NCI-H1092 (cell line): ENCODE measurements at places on chromosomes 2 and 18.

DNA sequence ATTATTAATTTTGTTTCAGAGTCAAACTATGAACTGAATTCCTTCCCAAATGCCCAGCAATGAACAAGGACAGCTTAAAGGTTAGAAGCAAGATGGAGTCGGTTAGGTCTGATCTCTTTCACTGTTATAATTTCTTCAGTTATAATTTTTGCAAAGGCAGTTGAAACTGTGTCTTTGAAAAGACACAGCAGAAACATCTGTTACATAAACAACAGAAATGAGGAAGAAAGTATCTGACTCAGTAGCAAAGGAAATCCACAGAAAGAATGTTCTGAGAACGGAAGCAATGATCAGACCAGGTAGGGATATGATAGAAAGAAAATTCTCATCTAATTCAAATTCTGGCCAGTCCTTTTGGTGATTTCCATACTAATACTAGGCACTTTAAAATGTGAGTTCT is 5.2 kb upstream of the RMC1 start:
- no peak for DNase-seq

DNA sequence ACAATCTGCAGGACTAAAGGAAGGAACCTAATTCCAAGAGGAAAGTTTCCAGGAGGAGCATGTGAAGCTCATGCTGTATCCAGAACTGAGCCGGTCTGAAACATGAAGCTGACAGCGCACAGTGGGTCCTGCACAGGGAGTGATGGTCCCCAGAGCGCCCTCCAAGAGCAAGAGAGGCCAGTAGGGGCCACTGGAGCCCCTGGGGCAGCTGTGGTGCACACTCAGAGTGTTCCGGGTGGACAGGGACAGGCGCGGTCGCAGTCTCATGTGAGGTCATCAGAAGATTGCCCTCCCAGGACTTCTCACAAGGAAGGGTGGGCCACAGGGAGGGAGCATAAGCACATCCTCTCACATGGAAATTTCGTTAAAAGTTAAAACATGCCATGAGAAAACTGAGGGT is 355.9 kb downstream of the EIPR1 start:
- DNase-seq = no peak

DNA sequence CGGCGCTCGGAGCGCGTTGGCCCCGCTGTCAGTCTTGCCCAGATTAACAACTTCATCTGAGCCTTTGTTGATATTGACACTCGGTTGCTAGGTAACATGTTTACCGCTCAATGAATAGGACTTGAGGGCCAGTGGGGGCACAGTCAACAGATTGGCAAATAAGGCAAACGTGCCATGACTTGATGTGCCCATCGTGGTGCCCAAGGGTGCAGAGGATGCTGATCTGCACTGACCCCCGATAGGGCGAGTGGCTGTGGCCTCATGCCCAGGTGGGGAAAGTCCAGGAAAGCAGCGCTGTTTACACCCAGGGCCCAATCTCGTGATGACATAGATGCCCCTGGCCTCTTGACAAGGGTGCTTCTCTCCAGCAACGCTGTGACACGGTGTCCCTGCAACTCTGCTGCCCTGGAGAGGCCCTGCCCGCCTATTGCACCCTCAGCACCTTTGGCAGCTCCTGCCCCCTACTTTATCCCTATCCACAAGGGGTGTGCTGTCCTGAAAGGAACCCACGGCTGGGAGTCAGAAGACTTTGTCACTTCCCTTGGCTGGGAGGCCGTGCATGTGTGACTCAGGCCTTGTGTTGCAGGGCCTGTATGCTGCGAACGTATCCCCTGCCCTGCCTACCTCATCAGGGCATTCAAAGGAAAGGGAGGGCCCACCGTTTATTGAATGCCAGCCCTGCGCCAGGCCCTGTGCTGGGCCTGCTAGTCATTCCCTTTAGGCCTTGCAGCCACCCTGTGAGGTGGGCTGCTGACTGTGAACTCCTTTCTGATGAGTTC is 158.0 kb downstream of the INHBB start:
- DNase-seq = no peak

DNA sequence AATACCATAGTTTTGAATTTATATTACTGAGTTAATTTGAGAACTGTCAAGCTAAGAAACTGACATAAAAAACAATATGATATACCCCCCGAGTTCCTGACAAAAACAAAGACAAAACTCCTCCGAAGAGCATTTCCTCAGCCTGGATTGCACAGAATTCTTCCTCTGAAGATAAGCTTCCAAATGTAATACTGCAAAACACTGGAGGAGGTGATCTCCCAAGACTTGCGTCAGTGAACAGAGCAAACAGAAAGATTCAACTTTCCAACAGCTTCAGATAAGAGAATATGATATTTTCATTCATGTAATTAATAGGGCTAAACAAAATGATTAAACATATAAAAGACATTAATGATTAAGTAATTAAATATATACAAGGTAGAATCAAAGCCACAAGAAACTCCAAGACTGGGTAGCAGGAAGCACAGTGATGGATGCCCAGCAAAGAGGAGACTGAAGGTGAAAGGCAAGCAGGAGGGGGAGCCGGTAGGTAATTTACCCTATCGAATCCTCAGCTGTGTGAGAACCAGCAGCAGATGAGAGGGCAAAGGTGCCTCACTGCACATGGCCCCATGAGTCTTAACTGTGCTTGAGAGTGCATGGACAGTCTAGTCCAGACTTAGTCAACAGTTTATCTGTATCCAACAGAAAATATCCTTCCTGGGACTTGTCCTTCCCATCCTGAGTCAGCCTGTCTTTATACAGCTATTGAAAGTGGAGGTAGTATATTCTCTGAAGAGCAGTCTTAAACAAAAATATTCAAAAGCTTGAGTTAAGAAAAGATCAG is 18.3 kb upstream of the SERPINB3 start:
- DNase-seq = no peak

DNA sequence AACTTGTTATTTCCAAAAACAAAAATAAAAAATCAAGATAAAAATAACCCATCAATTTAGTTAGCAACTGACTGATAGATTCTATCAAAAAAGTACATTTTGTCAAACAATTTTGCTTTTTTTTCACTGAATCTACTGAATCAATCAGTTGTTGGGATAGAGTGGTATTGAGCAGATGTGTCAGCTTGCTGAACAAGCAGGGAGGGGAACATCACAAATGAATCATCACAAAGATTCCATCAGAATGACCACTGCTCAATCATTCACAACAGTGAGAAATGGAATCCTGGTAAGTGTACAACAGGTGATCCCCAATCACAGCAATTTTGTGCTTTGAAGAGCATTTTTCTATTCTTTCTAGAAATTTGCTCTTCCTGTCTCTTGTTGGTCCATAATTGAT is 12.3 kb upstream of the SLC14A2 start:
- no peak for DNase-seq

DNA sequence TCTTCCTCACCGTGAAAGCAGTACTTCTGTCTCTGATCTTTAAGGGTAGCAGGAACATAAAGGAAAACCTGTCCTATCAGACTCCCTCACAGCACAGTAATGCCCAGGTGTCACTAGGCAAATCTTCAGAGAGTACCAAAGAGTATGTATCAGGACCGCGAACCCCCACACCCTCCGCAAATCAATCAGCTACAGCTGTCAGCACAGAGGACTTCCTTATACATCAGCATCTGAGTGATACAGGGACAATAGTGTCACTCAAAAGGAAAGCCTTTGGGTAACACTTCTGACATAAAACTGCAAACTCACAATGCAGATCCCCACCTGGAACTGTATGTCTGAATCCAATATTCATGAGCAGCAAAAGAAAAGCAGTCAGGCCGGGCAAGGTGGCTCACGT is 2.6 kb downstream of the AFG3L2 start:
- DNase-seq = no peak

DNA sequence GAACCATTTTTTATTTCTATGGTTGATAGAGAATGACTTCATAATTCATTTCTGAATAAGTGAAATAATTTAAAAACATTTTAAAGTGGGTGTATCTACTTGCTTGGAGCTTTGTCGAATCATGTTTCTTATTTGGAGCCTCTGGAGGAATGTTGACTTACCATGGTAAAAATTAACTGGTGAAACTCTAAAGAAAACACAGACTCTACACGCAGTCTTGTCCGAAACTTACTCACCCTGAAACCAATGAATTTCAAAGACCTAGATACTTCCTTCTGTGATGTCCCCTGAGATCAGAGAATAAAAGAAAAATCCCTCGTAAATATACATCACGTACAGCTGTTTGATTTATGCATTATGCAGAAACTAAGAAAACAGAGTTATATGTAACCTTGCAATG is 665.2 kb upstream of the NRXN1 start:
- DNase-seq = no peak

DNA sequence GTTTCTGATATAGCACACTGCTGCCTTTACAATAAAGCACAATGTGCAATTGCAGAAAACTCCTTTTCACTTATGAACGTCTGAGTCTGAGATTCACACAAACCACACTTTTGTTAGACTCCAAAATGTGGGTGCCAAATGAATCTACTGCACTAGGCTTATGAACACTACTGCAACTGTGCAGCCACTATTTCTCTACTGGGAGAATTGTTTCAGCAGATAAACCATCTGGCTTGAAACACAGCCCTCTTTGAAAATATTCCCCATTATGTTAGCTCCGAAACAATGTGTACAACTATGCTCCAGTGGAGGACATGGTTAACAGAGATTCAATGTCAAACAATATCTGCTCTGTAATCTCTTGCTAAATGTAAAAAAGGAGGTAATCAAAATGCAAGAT is 188.7 kb upstream of the ZEB2 start:
- no peak for DNase-seq

DNA sequence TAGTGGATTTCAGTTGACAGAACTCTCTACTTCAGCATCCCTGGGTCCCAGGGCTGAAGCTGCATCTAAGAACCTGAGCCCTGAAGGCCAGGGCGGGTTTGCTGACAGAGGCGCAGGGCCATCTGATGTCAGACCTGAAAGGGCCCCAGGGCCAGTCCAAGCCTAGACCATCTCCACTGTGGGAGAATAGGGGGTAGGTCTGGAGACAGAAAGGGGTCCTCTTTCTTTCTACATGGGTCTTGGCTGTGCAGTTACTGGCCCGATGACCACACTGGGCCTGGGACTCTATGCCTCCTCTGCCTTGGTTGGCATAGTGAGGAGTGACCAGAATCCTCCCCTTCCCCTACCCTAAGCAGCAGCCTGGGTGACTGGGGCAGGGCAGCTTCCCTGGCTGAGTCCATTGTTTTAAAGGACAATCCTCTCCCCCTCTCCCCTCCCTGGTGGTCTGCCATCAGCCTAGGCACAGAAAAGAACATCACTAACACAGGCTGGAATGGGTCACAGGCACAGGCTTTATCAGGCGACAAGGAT is 34.5 kb downstream of the HS1BP3 start:
- DNase-seq = no peak

DNA sequence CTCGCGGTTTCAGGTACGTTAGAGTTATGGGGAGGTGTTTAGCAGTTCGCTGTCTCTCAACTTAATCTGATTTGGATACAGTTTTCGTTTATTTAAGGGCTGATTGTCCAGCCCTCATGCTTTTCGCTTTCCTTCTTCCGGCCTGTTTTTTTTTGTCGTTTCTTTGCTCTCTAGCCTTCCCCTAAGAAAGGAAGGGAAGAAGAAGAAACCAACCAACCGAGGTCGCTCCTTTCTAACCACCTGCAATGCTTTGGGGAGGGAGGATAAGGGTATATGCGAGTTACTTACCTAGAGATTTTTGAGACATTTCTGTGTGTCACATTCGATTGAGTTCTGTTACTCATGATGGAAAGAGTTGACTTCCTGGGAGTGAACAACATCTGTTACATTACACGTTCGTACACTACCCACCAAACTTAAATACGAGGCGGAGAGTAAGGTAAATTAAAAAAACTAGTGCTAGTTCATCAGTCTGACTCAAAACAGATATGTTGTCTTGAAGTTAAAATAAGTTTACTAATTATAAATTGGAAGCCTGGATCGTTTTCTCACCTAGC is 918 bp downstream of the EIF5B start:
- DNase-seq = no peak

- DNase-seq = no peak
Measured at GRCh38 chr18:12305930-12306629, 2.0 kb upstream of the TUBB6 start.

GRCh38 chr2:195559431-195559914 is 97.6 kb upstream of the SLC39A10 start:
- DNase-seq = no peak

- DNase-seq = peak; percentile 17
Measured at GRCh38 chr2:72893594-72894319, 6.5 kb downstream of the SPR start.

DNA sequence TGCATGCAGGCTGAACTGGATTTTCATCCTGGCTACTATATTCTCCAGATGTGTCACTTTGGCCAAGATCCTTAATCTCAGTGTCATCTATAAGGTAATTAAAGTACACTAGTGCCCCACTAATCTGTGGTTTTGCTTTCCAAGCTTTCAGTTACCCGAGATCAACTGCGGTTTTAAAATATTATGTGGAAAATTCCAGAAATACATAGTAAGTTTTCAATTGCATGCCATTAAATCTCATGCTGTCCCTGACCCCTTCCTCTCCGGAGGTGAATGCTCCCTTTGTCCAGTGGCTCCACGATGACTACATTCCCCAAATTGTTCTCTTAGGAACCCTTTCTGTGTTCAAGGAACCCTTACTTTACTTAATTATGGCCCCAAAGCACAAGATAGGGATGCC is 5.3 kb upstream of the TYMS start:
- no peak for DNase-seq

DNA sequence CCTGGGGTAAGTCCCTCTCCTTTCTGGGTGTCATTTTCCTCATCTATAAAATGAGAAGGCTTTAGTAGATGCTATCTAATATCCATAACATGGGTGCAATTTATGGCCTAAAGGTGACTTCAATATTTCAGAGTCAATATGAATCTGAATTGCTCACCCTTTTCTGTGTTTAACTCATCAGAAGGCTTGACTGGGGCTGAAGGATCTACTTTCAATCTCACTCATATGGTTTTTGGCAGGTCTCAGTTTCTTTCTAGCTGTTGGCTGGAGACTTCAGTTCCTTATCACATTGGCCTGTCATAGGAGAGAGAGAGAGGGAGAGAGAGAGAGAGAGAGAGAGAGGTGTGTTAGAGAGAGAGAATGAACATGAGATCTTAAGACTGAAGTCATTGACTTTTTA is 343.7 kb upstream of the MEX3C start:
- DNase-seq = no peak

DNA sequence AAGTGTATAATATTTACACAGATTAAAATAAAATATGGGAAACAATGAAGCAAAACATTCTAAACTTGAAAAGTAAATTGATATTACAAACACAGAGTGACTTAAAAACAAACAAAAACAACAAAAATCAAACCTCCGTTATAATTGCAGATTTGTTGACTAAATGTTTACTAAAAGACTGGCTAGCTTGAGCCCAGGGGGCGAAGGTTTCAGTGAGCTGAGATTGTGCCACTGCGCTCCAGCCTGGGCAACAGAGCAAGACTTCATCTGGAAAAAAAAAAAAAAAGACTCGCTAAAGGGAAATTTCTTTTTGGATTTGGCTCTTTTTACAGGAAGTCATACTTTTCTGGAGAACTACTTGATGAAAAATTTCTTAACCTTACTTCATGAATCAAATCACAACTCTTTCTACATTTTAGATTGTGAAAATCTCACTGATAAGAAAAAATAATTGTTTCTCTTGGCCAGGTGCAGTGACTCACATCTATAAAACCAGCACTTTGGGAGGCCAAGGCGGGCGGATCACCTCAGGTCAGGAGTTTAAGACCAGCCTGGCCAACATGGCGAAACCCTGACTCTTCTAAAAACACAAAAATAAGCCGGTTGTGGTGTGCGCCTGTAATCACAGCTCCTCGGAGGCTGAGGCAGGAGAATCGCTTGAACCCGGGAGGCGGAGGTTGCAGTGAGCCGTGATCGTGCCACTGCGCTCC is 9.7 kb downstream of the TFPI start:
- no peak for DNase-seq
